ENCODE measurements at places on chromosomes 6 and 20. TPM values are rescaled to one million over a fixed set of nuclear protein-coding genes. Genes with fewer than 3 reads are reported as not detected.

DNA sequence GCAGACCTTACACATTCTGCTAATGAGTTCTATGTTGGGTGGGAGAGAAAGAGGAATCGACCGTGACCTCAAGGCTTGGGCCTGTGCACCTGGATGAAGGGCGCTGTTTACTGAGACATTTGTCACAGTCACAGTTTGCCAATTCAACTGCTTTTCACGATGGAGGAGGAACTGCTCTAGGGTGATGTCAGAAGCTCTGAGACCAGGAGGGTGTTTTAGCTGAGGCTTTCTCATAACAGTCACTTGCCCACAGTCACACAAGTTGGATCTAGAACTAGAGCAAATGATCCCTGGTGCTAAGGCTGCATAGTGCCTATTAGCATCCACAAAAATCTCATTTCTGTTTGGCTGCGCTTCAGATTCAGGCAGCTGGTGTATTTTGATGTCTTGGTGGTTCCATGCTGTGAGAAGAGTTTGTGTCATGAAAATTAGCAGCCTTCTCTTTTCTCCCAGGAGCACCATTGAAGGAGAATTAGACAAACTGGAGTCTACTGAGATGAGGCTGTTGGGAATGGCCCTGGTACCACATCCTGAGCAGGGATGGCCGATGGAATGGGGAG, 83.3 kb upstream of the TGM3 start:
- no peaks in the 10 kb centered on the region for H3K36me3 ChIP-seq
- no peak for DNase-seq
- no peak overlapping the region for H3K4me3 ChIP-seq
- peaks cover 4% of the 10 kb centered on the region for H3K4me1 ChIP-seq
- peaks cover 9% of the 10 kb centered on the region for H3K27me3 ChIP-seq

DNA sequence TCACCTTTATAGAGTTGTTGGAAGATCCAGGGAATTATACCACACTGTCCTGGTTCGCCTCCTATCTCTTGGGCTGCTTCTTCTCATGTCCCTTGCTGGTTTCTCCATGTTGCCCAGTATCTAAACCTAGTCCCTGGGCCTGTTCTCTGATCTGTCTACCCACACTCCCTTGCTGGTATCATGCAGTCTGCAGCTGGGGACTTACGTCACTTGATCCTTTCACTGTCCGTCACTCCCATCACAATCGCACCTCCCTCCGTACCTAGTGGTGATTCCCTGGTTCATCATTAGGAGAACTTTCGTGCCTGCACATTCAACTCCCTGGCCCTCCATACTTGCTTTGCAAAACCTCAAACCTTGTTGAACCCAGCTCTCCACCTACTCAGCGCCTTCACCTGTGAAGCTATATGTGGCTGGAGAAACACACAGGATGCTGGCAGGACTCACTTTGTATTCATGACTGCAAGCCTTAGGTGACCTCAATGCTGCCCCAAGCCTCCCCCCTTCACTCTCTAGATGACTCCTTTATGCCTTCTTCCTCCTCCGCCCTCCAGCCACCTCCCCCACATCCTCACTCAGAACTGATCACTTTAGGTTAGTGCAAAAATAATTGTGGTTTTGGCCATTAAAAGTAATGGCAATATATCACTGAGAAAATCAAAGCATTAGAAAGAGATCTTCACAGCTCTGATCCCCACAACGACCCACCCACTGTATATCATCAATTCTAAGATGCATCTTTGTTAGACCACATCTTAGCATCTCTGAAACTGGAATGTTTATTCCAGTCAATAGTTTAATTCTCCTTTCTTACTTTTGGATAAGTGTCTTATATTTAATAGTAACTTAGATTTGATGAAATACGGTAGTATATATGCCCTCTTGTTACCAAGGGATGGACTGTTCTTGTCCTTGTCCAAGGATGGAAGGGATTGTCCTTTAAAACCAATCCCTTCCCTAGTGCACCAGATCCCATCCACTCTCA, 26.4 kb downstream of the GDAP1L1 start:
- no peak for DNase-seq
- H3K27ac ChIP-seq = no peak overlapping the region
- H3K4me3 ChIP-seq = no peak overlapping the region
- H3K27me3 ChIP-seq = no peaks in the 10 kb centered on the region

DNA sequence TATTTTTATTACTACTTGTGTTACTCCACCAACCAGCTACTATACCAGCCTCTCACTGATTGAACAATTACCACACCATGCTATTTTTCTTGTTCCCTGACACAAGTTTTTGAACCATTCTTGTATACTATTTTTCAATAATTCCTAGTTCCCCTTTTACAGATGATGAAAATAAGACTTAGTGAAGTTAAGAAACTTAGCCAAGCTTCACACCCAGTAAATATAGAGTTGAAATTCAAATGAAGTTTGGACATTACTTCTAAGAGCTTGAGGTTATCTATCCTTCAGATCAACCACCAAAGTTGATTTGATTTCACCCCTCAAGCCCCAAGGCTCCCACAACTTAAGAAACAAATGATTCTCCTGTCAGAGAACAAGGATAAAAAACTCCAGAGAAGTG, 13.1 kb upstream of the BCAS1 start:
- H3K4me1 ChIP-seq = no peaks in the 10 kb centered on the region
- H3K27me3 ChIP-seq = no peaks in the 10 kb centered on the region
- no peaks in the 10 kb centered on the region for H3K36me3 ChIP-seq
- no peak overlapping the region for H3K27ac ChIP-seq

HMGA1 gene
- 114 TPM for total RNA-seq

DEFB114 gene
- total RNA-seq = not detected

Data from suprapubic skin (tissue), 4 donors.